Stimulated activated CD4-positive, alpha-beta T cell treated with anti-CD3 and anti-CD28 coated beads, Interleukin-4, amount 100 ng/mL, for 48 hours (primary cell): ENCODE measurements at places on chromosomes 5 and 9.
A peak's percentile ranks its signal among the peaks of the same experiment; 100 is the strongest.

DNA sequence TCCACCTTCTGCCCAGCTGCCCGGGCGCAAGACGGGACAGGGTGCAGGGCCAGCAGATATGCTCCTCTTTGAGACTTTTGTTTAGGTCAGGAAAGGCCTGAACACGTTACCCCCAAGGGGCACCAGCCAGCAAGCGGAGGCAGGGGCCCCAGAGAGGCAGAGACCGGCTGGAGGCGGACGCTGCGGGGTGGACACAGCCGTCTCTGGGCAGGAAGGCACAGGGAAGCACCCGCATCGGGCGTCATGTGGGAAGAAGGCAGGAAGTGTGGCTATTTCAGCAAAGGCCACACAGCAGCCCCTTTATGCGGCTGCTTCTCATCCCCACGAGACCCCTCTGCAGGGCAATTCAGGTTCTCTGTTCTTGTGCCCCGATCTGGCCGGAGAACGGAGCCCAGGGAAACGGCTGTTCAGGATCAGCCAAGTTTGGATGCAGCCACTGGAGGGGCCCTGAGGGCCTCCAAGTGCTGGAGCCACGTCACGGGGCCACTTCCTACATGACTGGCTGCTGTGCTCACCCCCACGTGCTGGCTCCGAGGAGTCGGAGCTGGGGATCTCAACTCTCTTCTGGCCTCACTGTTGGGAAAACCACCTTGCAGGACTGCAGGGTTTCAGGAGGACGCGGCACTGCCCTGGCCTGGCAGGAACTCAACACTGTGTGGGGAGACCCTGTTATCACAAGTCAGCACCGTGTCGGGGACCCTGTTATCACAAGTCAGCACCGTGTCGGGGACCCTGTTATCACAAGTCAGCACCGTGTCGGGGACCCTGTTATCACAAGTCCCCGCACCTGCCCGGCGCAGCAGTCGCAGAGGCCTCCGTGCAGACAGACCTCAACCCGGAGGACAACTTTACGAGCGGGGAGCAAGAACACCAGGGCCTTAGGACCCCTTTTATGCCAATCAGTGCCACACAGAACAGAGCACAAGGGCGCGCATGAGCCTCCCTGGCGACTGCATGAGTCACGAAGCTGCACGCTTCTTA, 44.4 kb downstream of the SLC12A7 start:
- no peak for DNase-seq

DNA sequence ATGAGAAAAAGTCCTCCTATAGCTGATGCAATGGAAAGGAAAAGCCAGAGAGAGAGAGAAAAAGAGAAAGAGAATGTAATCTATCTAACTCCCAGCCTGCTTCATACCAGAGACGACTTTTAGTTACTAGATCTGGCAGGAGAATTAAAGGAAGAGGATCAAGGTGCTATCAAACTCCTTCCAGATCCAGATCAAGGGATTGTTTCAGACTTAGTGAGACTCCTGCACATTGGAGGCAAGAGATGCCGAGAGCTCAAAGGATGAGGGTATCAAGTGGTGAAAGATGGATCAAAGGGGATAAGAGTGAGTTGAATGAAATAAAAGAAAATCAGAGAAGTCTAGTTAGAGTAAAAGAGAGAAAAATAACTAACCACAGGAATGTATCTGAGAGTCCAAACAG, 478.6 kb downstream of the KIF4B start:
- no peak for DNase-seq

- no peak for DNase-seq
Observed at GRCh38 chr9:83620841-83621636, 1.9 kb upstream of the IDNK start.

- peak; percentile 99 for DNase-seq
Observed at GRCh38 chr9:113401027-113401792, at the start of gene ALAD. Gene ALAD (minus strand): TSS chr9:113401284. CDS start chr9:113393559, 7,725 bp downstream.

GRCh38 chr5:117394506-117395157, 820.0 kb upstream of the SEMA6A start:
- DNase-seq: no peak

GRCh38 chr9:136336156-136336870, 9.0 kb downstream of the GPSM1 start:
- DNase-seq: no peak

DNA sequence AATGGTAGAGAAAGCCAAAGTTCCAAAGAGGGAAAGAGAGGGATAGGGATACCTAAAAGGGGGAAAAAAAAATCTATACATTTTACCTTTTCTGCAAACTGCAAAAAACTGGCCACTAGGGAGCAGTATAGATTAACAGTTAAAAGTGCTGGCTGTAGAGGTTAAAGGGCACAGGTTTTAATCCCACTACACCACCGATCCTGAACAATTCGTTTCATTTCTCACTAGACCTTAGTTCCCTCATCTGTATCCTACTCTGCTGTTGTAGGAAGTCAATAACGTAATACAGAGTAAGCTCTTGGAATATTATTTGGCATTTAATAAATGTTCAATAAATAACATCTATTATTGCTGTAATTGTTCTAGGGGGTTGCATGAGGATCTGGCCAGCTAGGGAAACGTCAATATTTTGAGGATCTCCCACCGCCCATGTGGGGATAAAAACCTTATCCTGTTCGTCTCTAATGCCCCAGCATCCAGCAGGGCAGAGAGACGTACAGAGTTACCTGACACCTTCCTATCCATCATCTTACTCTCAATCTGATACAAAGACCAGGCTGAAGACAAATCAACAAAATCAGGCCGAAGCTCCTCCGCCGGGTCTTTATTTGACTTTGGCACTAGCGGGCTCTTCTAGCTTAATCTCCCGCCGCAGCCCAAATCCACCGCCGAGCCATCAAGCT, 757 bp downstream of the CDC26 start:
- peak; percentile 10 for DNase-seq

DNA sequence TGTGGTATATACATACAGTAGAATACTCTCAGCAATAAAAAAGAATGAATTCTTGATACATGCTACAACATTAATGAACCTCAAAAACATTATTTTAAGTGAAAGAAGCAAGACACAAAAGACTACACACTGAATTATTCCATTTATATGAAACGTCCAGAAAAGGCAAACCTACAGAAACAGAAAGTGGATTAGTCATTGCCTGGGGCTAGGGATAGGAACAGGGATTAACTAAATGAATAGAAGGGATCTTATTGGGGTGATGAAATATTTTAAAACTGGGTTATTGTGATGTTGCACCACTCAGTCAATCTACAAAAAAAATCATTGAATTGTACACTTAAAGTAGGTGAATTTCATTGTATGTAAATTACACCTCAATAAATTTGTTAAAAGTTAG, 326.7 kb downstream of the PIK3R1 start:
- DNase-seq: no peak

DNA sequence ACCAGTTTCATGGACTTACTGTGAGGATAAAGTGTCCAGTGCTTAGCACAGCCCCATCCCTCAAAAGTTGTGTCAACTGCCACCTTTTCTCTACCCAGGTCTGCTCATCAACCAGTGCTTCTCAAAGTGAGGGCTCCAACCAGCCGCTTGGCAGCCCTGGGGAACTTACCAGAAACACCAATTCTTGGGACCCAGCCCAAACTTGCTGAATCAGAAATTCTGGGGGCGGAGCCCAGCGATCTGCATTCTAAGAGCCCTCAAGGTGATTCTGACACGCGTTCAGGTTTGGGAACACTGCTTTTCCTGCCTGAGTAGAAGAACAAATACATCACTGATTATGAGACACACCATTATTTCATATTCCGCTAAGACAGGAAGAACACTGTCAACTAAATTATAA, 132.0 kb downstream of the NSG2 start:
- DNase-seq: no peak

GRCh38 chr5:139684350-139684880, 36.3 kb downstream of the CXXC5 start:
- no peak for DNase-seq

DNA sequence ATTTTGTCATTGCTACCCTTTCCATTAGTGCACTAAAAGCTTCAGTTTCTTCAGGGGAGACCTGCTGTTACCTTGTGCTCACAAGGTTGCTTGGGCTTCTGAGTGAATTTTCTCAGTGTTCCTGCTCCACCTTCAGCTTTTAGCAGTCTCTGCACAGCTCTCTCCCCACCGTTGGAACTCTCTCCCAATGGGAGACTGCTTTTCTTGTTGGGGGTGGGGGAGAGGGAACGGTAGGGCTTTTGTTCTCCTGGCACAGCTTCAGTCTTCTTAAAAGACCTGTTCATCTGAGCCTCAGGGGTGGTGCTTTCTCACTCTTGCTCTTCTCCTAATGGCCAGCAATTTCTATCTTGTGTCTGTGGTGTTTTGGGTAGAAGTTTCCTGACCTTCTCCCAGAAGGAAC, 915.7 kb downstream of the EFNA5 start:
- no peak for DNase-seq

DNA sequence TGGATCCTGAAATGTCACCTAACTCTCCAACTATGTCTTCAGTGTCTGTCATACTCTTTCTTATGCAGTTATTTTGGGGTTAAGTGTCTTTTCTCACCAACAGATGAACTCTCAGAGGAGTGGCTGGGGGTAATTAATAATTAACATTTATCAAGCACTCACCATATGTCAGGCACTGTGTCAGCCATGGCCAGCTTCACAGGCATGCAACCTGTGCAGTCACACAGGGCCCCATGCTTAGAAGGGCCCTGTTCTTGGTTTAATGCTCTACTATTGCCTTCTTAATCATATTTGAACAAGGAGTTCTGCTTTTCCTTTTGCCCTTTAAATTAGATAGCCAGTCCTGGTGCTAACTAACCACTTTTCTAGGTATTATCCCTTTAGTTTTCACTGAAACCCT, 3.4 kb upstream of the GRPEL2 start:
- DNase-seq: no peak

DNA sequence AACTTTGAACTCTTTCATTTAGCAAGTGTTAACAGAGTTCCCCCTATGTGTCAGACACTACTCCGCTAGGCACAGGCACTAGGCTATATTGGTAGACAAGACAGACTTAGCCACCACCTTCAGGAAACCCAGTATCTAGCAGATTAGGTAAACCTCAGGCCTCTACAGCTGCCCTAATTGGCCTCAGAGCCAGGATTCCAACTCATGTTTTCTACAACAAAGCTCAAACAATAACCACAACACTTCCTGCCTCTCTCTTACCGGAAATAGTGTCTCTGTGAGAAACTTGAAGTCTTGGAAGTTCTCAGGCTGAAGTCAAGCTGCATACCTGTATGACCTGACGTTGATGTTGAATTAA, 116.6 kb upstream of the SLC44A1 start:
- no peak for DNase-seq

DNA sequence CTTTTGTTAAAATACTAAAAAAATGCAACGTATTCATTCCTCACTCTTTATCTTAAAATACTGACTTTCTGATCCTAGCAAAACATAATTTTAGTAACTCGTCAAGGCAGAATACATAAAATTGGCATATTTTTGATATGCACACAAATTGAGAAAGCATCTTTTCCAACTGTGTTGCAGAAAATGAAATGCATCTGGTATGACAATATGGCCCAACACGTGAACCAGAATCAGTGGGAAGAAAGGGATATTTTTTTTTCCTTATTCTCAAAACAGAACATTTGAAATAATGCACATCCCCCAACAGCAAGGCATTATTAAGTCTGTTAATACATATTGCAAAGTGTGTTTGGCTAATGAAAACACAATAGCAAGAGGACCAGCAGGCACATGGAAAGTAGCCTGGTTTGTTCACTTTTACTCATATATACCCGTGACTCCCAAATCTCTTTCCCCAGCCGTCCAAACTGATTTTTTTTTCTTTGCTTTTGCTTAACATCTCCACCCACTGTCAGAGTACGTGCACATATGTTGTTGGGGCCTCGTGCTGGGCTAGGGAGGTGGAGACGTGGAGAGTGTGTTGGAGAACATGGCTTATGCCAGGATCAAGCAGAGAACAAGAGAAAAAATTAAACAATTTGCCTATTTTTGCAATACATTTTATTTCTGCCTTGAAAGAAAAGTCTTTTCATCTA, 4.3 kb downstream of the MCTP1 start:
- DNase-seq: no peak

DNA sequence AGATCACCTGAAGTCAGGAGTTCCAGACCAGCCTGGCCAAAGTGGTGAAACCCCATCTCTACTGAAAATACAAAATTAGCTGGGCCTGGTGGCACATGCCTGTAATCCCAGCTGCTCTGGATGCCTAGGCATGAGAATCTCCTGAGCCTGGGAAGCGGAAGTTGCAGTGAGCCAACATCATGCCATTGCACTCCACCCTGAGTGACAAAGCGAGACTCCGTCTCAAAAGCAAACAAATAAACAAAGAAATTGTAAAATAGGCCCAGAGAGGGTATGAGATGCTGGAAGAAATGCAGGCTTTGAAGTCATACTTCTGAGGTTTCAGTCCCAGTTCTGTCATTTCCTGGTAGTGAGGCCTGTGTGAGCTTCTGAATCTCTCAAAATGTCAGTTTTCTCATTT, 5.3 kb upstream of the ARHGEF37 start:
- DNase-seq: no peak

- DNase-seq: no peak
Observed at GRCh38 chr9:69584759-69585158, 87.4 kb downstream of the APBA1 start.

GRCh38 chr5:39453606-39454005, 28.8 kb upstream of the DAB2 start:
- DNase-seq: no peak

DNA sequence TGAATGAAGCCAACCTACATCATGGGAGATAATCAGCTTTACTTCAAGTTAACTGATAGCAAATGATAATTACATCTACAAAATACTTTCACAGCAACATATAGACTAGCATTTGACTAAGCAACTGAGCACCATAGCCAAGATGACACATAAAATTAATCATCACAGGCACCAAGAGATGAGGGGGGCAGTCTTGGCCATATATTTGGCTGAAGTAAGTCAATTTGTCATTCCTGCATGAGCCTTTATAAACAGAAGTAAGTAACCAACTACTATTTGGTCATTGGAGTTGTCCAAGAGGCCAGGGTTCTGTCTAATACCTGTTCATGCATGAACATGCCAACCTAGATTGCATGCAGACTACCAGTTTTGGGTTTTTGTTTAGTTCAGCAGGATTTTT, 53.6 kb downstream of the PDCD1LG2 start:
- no peak for DNase-seq

GRCh38 chr5:115414406-115415142, 118.1 kb upstream of the CCDC112 start:
- DNase-seq: no peak

DNA sequence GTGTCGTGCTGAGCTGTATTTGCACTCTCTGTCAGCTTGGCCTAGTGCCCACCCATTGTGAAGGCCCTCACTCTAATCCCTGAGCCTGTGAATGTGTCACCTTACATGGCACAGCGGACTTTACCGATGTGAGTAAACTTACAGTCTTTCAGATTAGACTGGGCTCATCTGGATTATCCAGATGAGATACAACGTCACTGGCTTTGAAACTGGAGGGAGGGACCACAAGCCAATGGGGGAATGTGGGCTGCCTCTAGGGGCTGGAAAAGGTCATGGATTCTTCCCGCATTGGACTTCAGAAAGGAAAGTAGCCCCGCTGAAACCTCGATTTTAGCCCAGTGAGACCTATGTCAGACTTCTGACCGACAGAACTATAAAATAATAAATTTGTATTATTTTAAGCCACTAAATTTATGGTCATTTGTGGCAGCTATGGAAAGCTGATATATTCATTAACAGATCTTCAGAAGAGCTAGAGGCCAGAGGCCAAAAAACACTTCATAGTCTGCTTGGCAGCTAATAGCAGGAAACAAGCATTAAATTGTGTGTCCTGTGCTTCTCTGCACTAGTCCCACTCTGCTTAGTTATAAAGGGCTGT, 139.0 kb upstream of the GAS1 start:
- DNase-seq: no peak
